ENCODE measurements at places on chromosomes 16 and 17. TPM values are rescaled to one million over a fixed set of nuclear protein-coding genes. Genes with fewer than 3 reads are reported as not detected.

DNA sequence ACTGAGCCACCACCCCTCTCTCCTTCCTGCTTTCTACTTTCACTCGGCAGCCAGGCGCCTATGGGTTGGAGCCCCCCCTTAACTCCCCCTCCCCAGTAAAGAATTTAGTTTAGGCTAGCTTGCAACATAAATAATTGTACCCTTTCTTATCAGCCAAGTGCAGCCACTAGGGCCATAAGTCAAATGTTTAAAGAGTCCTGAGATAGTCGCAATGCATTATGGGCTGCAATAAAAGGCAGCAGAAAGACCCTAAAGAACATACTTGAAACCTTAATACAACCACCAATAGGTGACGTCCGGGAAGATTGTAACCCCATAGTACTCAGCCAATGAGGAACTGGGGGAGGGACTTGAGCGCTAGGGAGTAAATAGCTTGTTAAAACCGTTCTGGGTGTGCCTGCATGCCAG, 40.5 kb downstream of the C16orf82 start:
- peak; percentile 22 for DNase-seq

GRCh38 chr17:47317119-47317518, 6.6 kb upstream of the EFCAB13 start:
- DNase-seq: no peak

GRCh38 chr17:15513856-15514459, 46.5 kb upstream of the CDRT4 start:
- no peak for DNase-seq

- DNase-seq: no peak
Observed at GRCh38 chr17:340074-340473, 12.5 kb downstream of the RPH3AL start.

DNA sequence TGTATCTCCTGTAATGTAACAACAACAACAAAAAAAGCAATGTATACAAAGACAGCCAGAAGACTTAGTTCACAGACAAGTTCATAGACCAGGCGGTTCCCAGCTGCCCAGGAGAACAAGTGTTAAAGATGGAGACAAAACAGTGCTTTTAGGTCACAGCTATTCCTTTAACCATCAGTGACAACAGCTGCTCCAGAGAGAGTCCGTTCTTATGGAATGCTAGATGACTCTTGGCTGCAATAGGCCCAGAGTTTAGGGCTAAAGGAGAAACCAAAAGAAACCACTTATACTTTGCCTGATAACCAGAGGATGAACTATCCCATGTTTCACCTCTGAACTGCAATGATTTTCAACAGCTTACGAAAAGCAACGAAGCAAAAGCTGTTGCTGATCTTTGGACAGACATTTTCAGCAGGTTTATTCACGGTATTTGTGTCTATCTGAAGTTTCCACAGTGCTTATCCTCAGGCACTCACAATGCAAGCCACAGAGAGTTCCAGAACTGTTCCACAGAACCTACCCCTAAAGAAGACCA, 6.0 kb downstream of the ZCCHC14 start:
- no peak for DNase-seq

DNA sequence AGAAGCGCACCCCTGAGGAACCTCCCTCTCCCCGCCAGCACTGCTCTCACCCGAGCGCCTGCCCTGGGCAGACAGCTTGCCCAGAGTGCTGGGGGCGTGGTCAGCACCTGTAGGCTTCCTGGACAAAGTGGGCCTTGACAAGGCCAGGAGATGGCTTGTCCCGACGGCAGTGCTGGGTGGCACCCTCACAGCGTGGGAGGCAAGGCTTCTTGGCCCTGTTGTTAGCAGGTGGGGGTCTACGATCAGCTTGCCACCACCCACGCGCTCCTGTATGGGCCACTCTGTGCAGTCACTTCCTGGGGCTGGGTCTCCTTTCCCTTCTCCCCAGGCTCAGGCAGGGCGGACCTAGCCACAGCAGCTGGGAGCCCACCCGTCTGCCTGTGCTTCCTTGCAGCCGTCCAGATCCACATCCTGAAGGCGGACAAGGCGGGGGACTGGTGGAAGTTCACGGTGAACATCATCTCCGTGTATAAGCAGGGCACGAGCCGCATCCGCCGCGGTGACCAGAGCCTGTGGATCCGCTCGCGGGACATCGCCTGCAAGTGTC, 218.0 kb downstream of the NTN1 start:
- DNase-seq: no peak

The DNAAF8 gene
- 0.54 TPM for total RNA-seq

DNA sequence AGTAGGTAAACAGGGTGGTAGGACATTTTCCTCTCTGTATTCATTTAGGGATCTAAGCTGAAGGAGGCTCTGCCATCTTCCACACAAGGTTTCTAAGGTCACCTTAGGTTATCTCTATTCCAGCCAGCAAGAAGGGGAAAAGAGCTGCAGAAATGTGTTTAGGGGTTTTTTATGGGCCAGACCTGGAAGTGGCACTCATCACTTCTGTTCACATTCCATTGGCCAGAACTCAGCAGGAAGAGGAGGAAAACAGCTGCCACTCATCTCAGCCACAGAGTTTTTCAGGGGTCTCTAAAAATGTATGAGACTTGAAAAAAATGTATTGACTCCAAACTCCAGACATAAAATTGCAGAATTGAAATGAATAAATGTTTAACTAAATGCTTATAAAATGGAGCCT, 65.8 kb downstream of the FTO start:
- DNase-seq: no peak

GRCh38 chr17:66364990-66365490, 62.6 kb downstream of the PRKCA start:
- no peak for DNase-seq

The MILR1 gene
- total RNA-seq: 5.7 TPM

DNA sequence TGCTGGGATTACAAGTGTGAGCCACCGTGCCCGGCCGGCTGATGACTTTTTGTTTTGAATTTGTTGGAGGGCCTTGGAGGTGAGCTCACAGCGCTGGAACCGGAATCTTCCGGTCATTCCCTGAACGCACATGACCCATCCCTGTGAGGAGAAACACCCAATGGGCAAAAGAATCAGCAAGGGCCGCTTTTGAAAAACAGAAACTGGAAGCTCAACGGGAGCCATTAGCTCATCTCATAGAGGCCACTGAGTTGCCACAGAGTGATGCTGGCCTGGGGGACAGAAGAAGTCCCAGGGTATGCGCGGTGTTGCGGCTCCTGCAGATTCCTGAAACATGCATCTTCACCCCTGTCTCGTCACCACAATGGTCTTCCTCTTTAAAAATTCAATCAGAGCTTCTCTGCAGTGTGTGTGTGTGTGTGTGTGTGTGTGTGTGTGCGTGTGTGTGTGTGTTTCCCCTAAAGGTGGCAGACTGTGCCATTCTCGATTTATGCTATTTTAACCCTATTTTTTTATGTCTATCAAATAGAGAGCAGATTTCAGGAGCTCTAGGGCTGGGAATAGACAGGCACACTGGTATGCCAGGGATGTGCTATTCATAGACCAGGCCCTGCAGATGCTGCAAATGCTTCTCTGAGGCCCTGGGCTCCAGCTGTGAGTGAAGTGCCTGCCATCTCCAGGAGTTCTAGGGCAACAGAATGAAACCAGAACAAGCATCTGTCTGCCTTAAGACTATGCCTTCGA, 68.3 kb downstream of the MARCHF10 start:
- DNase-seq: no peak

DNA sequence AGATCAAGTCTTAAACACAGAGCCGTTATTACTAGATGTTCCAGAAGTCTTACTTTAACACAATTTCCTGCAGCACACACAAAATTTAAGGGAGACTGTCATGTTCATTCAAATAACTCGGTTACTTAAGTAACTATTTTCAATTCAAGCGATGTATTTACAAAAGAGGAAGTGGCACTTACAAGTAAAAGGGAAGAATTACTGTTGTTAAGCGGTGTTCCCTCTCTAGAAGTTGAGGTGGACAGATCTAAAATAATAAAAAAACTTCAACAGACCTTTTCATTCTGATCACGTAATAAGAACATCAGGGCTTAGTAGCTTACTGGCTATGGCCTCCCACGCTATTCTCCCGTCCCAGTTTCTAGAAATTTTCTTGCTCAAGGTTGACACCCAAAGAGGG, 26.2 kb upstream of the TXNDC11 start:
- peak; percentile 71 for DNase-seq

DNA sequence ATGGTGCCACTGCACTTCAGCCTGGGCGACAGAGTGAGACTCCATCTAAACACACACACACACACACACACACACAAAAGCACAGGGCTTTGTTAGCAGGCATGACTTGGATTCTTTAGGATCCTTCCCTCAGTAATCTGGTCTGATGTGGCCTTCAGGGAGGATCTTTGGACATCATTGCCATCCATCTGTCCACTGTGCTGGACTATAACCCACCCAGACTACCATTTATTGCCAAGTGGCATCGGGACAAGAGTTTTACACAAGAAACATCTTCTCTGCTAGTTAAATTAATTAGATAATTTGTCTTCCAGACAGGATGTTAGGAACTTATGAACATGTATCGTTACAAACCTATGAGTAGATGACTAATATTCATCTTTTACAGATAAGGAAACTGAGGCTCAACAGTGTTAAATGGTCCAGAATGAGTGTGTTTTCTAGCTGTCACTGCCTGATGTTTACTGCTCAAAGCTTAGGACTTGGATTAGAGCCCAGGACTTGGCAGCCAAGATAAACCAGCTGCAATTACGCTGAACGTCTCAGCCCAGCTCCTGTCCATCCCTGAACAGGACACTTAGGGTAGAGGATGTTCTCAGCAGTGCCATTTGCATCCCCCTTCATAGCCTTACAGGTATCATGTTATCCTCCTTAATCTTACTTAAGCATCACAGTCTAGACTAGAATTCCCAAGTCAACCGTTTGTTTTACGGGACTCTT, 285.8 kb downstream of the WWOX start:
- DNase-seq: no peak

The SMIM5 gene
- total RNA-seq: 3.0 TPM

- DNase-seq: no peak
Observed at GRCh38 chr17:13776027-13776551, 174.4 kb upstream of the HS3ST3A1 start.

- DNase-seq: no peak
Observed at GRCh38 chr17:15957206-15957605, 12.3 kb downstream of the ADORA2B start.

GRCh38 chr17:74528491-74529199, 2.6 kb downstream of the CD300LB start:
- no peak for DNase-seq

GRCh38 chr17:59328601-59329000, 2.9 kb upstream of the YPEL2 start:
- no peak for DNase-seq

- no peak for DNase-seq
Observed at GRCh38 chr17:36494674-36495073, 8.2 kb downstream of the ZNHIT3 start.

GRCh38 chr17:76612977-76613851, 27.6 kb upstream of the ST6GALNAC2 start:
- DNase-seq: no peak

The DNAI2 gene
- total RNA-seq: 0.27 TPM

DNA sequence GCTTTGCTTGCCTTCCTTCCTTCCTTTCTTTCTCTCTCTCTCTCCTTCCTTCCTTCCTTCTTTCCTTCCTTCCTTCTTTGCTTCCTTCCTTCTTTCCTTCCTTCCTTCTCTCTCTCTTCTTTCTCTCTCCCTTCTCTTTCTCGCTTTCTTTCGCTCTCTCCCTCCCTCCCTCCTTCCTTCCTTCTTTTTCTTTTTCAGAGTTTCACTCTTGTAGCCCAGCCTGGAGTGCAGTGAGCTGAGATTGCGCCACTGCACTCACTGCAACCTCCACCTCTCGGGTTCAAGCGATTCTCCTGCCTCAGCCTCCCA, 17.9 kb downstream of the FOXJ1 start:
- DNase-seq: no peak

- DNase-seq: peak; percentile 51
Observed at GRCh38 chr17:31373150-31374093, 18.1 kb upstream of the RAB11FIP4 start.

GRCh38 chr17:31582151-31582907, 190.9 kb downstream of the RAB11FIP4 start:
- no peak for DNase-seq

GRCh38 chr16:57651344-57652333, 16.5 kb upstream of the ADGRG3 start:
- no peak for DNase-seq

The SOX9 gene
- total RNA-seq: not detected

GRCh38 chr17:64491994-64492393, 4.9 kb downstream of the POLG2 start:
- no peak for DNase-seq

The KRTAP4-1 gene
- not detected for total RNA-seq

The TLCD3B gene
- 0.54 TPM for total RNA-seq

DNA sequence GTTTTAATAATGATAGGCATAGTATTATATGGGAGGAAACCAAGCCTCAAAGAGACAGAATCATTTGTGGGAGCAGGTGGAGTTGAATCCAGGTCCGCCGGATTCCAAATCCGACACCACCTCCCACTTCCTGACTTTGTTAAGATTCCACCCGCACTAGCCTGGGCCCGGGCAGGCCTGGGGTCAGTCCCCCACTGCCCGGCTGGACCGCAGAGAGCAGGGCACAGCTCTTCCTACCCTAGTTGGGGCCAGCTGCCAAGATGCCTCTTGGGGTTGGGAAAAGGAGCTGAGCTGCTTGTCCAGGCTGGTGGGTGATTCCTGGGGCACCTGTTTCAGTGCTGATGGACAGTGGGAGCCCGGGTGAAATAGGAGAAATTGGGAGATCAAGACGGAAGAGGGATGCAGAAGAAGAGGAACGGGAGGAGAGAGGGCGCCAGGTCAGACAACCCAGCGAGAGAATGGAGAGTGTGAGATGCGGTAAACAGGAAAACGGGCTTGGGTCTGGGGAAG, 53.9 kb downstream of the OR1D5 start:
- DNase-seq: no peak

The EVI2B gene
- 20.7 TPM for total RNA-seq

The CHMP6 gene
- 16.2 TPM for total RNA-seq

GRCh38 chr16:25189305-25189704, 27.4 kb upstream of the AQP8 start:
- DNase-seq: no peak

GRCh38 chr17:2394775-2395201, 6.1 kb downstream of the MNT start:
- no peak for DNase-seq

- no peak for DNase-seq
Observed at GRCh38 chr17:7220593-7221277, 997 bp downstream of the ACADVL start.

- DNase-seq: no peak
Observed at GRCh38 chr17:27390540-27390939, 65.7 kb upstream of the KSR1 start.

The CRYM gene
- total RNA-seq: 7.8 TPM

DNA sequence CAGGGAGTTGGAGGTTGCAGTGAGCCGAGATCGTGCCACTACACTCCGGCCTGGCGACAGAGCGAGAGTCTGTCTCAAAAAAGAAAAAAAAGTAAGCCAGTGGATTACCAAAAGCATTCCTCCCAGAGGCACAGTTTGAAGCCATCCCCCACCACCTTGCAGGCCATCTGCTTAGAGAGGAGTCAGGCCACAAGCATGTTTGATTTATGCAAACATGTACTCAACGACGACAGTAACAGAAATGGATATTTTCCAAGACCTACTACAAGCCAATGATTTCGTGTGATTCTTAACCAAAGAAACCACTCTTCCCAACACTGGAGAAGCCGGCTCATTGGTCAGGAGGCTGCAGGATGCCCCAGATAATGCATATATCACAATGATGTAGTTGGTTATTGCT, 34.8 kb downstream of the MYH13 start:
- DNase-seq: no peak

- no peak for DNase-seq
Observed at GRCh38 chr17:2798678-2799077, 2.4 kb downstream of the RAP1GAP2 start.
